ENCODE measurements at places on chromosomes 4 and X.

GRCh38 chrX:147478899-147479298 lies 432.8 kb upstream of the FMR1 start:
- DNase-seq, result no peak

- no peak for DNase-seq
These were observed 397.6 kb downstream of the TRIML1 start for GRCh38 chr4:188536826-188537225.

DNA sequence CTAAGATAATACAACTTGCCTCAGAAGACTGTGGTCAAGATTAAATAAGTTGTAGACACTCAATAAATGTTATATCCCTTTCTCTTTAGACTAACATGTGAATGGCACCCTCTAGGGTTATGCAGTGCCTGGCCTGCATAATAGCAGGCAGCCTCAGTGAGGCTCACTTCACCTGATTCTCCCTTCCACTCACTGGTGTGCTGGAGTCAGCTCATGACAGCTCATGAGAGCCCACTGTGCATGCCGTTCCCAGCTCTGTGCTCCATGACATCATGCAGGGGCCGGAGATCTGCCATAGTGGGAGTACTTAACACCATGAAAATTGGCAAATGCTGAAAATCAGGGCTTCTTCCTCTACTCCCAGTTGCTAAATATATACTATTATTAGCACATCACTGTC lies 64.5 kb downstream of the TEC start:
- no peak for DNase-seq

- DNase-seq, result no peak
These were observed 1.8 kb downstream of the NLGN4X start for GRCh38 chrX:6226596-6227452.

DNA sequence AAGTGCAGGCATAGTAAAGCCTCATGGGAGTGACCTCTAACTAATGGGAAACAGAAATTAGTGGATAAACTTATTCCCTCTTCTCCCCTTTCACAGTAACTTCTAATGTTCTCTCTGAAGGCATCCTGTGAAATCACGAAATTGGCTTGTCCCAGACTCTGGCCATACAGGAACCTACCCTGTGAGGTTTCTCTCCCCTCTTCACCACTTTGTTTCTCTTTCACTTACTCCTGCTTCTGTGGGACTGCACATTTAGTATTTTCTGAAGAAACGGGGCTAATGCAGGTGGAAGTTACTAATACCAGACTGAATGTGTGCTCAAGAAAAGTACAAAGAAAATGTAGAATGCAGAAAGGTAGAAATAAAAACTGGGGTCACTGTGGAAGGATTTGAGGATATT lies 20.0 kb downstream of the ZNF330 start:
- DNase-seq, result no peak

DNA sequence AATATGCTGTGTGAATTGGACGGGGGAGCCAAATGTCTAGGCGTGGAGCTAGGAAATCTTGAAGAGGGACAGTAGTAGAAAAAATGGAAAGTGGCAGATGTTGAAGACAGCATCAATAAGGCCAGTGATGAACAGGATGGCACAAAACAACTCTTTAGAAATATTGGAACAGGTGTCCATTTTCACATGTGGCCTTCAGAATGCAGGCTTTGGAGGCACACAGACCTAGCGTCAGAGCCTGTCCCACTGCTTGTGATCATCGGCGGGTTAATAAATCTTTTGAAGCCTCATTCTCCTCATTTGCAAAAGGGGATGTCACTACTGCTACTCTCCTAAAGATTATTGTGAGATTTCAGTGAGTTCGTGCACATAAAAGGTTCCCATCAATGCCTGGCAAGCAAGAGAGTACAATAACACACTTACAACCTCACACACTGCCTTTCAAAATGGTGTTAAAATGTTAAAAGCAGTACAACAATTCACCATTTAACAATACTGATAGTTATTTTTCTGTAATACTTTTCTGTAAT lies 2.4 kb downstream of the PDLIM3 start:
- DNase-seq, result no peak
